GF-D8 (cell line): ENCODE measurements at places on chromosomes 7 and 10.
A peak's percentile ranks its signal among the peaks of the same experiment; 100 is the strongest.

GRCh38 chr7:72336632-72337389 is 75.3 kb downstream of the CALN1 start:
- DNase-seq, result no peak

DNA sequence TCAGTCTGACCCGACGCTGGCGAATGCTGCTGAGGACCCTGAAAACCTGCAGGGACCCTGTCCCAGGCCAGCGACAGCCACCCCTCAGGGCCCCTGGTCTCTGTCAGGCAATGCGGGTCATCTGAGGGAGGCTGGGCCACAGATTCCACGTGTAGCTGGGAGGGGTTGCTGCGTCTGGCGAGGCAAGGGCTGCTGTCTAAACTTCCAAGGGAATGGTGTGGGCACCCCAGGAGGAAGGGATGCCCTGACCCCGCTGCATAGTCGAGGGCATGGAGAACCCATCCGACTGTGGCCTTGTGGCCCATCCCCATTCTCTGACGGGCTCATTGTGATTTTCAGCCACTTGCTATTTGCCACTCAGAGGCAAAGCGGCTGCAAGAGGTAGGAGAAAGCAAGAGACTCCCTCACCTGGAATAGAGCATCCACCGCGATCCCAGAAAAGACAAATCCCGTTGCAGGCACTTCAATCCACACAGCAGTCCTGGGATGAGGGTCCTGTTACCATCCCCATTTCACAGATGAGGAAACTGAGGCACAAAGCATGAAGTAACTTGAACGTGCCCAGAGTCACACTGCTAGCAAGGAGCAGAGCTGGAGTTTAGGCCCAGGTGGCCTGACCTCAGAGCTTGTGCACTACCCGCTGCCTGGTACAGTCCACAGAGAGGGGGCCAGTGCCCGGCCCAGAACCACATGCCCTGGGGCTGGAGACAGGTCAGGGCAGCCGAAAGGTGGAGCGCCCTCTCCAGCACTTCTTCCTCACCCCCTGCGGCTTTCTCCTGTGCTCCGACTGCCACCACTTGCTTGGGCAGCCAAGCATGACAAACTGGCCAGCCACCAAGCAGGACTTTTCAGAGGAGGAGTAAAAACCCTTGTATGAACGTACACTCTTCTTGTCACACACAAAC is 163.8 kb upstream of the KLF14 start:
- peak; percentile 46 for DNase-seq

- DNase-seq, result no peak
Observed at GRCh38 chr7:26440233-26441001, 148.8 kb downstream of the SNX10 start.

- no peak for DNase-seq
Observed at GRCh38 chr7:44066111-44066460, 719 bp upstream of the PGAM2 start.

GRCh38 chr7:157612009-157612663 is 275.3 kb downstream of the DNAJB6 start:
- DNase-seq, result no peak

DNA sequence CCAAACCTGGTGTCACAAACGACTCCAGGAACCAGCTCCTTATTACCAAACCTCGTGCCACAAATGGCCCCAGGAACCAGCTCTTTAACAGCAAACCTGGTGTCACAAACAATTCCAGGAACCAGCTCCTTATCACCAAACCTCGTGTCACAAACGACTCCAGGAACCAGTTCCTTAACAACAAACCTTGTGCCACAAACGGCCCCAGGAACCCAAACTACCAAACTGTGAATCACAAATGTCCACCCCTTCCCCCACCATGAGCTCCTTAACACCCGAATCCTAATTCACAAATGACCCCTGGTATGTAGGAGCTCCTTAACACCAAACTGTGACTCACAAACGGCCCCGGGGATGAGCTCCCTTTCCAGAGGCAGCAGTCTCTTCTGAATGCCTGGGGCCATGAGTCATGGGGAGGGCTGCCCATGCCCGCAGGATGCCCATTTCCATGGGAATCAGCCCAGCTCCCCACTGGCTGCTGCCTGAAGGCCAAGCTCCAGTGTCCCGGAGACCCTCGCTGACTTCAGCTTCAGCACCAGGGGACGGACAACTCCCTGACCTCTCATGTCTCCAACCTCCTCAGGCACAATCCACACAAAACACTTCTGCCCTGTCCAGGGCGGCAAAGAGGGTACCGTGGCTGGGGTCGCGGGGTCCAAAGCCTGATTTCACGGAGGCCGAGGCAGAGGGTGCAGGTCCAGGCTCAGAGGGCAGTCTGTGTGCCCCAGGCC is 213.1 kb downstream of the ELFN1 start:
- peak; percentile 100 for DNase-seq

DNA sequence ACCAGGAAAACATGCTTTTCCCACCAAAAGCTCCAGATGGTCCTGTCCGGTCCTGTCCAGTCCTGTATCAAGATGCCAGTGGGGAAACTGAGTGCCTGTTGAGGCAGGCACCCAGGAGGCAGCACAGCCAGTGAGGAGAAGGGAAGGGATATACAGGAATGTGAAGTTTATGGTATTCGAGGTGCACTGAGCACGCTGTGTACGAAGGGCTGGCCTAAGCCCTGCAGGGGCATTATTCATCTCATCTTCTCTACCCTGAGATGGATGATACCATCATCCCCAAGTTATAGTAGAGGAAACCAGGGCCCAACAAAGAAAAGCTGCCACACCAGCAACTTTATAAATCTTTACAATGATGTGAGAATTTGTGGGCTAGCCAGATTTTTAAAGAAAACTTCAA is 23.4 kb upstream of the FXYD4 start:
- no peak for DNase-seq

GRCh38 chr10:21888959-21889358 is 114.6 kb downstream of the DNAJC1 start:
- no peak for DNase-seq

GRCh38 chr7:114924038-114924712 is 2.3 kb downstream of the MDFIC start:
- no peak for DNase-seq

DNA sequence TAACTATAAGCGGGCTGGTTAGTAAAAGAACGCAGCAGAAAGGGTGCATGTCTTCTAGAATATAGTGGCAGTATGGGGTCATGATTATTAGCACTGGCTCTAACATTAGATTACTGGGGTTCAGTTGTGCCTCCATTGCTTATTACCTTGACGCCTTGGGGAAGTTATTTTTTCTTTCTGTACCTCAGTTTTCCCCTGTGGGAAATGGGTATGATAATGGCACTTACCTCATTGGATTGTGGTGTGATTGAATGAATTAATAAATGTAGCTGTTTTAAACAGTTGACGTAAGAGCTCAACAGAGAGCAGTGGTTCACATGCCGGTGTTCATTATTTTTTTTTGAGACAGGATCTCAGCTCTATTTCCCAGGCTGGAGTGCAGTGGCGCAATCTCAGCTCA is 116.5 kb downstream of the LRRC4 start:
- DNase-seq, result no peak

GRCh38 chr10:96671211-96671890 is 49.0 kb downstream of the PIK3AP1 start:
- no peak for DNase-seq

DNA sequence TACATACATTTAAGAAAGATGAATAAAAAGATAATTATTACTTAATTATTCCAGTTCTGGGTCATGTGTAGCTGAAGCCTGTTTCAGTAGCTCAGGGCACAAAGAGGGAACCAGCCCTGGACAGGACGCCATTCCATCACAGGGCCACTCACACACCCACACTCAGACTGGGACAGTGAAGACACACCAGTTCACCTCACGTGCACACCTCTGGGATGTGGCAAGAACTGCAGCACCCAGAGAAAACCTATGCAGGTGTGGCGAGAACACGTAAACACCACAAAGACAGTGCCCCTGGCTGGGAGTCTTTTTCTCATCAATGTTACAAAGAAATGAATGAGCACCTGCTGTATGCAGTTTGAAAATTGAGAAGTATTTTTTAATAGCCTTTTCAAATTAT is 1.6 kb upstream of the IDI1 start:
- no peak for DNase-seq

DNA sequence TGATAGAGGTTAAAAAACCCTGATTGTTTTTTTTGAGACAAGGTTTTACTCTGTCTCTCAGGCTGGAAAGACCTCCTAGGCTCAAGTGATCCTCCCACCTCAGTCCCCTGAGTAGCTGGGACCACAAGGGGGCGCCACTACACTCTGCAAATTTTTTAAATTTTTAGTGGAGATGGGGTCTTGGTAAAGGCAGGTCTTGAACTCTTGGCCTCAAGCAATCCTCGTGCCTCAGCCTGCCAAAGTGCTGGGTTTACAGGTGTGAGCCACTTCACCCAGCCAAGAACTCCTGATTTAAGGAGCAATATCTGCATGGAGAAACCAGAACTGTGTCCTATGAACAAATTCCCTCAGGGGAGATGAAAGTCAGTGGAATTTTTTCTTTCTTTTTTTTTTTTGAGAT is 7.3 kb upstream of the KLHDC10 start:
- DNase-seq, result peak; percentile 20

- DNase-seq, result no peak
Observed at GRCh38 chr10:132884691-132885271, 57.6 kb downstream of the CFAP46 start.

DNA sequence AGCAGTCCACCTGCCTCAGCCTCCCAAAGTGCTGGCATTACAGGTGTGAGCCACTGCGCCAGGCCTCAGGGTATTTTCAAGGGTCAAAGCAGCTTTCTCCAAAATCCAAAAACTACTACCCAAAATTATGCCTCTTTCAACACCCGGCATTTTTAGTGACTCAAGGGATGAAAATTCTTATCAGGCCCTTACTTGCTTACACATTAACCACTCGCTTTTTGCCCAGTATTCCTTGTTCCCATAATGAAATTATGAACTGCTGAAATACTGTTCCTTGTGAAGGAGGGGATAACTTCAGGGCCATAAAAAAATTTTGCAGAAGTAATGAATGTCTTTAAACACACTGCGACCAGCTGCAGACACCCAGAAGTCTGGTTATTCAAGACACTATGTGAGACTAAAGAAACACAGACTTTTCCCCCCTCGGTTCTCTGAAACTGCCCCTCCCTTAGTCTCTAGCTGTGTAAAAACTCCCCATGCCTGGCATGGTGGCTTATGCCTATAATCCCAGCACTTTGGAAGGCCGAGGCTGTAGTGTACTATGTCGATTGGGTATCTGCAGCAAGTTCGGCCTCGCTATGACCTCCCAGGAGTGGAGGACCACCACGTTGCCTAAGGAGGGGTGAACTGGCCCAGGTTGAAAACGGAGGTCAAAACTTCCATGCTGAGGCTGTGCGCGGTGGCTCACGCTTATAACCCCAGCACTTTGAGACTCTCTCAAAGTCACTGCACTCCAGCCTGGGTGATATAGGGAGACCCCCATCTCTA is 12.0 kb downstream of the FXYD4 start:
- DNase-seq, result no peak

GRCh38 chr10:34504534-34504933 is 310.6 kb downstream of the PARD3 start:
- DNase-seq, result no peak

DNA sequence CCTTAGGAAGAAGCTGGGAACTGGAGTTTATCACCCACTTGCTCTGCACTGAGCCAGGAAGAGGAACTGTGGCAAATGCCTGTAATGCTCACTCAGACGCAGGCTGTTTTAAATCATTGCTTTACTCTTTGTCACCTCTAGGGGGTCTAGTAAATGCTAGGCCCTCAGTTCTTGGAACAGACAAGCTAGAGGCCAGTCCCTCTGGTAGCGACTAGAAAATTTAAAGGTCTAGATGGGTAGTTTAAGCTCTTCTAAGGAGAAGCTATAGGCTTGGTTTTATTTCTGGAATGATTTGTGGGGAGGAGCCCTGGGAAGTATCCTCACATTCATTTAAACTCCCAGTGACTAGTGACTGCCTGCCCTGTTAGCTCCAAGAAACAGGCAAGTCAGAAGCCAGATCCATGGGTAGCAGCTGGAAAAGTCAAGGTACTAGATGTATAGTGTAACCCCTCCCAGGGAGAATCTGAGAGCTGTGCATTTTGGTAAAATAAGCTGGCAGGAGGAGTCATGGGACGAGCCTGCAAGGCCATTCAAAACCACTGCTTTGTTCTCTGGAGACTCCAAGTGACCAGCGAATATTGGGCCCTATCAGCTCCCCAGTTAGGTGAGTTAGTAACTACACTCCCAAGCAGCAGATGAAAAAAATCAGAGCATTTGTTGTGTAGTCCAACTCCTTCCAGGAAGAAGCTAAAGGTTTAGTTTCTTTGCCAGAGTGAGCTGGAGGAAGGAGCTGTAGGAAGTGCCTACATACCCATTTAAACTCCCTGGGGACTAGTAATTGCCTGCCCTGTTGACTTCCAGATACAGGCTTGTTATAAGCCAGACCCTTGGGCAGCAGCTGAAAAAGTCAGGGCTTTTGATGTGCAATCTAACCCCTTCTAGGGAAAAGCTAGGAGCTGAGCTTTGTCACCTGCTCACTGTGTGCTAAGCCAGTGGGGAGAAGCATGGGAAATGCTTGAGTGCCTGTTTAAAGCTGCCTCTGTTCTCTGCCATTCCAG is 68.9 kb downstream of the DYNC1I1 start:
- peak; percentile 4 for DNase-seq

GRCh38 chr10:17001961-17002749 is 127.5 kb downstream of the CUBN start:
- DNase-seq, result no peak

DNA sequence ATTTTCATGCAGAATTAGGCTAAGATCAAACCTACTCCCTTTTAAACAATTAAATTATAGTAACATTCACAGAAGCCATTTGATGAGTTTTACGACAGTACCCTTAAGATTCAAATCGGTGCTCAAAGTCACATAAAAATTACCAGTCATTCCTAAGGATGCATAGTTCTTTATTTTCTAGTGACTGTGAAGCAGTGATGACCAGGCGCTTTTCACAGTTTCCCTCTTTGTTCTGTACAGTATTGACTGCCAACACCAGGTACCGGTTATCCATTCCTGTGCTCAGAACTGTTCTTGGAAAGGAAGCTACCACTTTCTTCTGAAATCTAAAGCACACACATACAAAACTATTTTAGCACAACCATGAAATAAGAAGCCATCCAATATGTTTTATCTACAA is 1.9 kb downstream of the DNA2 start:
- no peak for DNase-seq

DNA sequence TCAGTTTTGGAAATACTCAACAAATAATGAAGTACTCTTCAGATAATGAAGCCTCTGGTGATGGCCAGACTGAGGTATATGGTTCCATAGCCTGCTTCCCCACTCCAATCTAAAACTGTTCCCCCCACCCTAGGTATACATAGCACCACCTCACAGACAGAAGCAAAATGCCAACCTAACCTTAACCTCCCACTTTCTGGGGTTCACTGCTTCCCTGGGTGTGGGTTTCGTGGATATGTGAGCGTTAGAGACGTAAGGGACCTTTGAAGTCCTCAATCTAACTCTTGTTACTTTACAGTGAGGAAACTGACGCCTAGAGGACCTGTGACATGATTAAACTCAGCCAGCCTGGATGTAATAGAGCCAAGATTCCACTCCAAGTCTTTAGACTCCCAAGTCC is 1.4 kb downstream of the RHBDD2 start:
- no peak for DNase-seq

GRCh38 chr10:15280974-15281373 is 90.1 kb downstream of the FAM171A1 start:
- no peak for DNase-seq

- no peak for DNase-seq
Observed at GRCh38 chr10:93503075-93503474, 6.7 kb downstream of the CEP55 start.

GRCh38 chr10:71487726-71488125 is 91.0 kb downstream of the CDH23 start:
- no peak for DNase-seq
